H9 (cell line): ENCODE measurements at places on chromosomes 12 and 14. TPM values are rescaled to one million over a fixed set of nuclear protein-coding genes. Genes with fewer than 3 reads are reported as not detected.

DNA sequence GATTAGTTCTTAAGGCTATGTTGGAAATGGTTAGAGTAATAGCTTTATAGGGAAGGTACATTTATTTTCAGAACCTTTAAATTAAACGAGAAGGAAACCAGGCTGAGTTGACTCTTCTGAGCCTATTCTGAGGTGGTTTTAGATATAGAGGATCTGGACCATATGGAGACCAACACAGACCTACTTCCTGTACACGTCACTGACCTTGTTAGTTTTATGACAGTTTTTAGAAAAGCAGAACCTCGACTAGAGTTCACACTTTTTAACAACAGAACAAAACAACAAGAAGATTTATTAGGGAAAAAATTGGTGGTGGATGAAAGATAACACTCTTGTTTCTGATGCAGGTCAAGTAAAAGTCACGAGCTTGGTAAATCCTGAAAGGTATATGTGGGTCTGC lies 107.1 kb downstream of the NPAS3 start:
- peaks cover 17% of the 10 kb centered on the region for H3K36me3 ChIP-seq
- no peak overlapping the region for H3K4me3 ChIP-seq
- DNase-seq = no peak
- no peaks in the 10 kb centered on the region for H3K27me3 ChIP-seq

DNA sequence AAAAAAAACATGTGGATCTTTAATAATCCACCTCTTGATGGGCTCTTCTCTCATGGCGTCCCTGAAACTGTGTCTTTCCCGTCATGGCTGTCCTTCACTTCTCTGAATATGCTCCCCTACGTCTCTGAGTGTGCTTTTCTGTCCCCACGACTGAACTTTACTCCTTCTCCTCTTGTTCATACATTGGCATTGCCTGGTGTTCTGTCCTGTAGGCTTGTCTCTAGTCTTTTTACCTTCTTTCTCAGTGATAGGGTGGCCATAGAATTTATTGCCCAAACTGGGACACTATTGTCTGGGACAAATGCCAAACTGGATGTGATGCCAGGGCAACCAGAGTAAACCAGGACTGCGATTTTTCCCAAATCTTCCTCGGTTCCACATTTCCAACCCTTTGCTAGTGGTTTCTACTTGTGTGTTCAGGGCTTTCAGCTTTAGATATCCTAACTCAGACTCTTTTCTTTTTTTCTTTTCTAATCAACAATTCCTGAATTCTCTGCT lies 202.2 kb downstream of the ATP23 start:
- H3K27me3 ChIP-seq = no peaks in the 10 kb centered on the region
- peaks cover 8% of the 10 kb centered on the region for H3K36me3 ChIP-seq
- peaks cover 6% of the 10 kb centered on the region; the same call in 1 of the 2 replicates for H3K4me1 ChIP-seq
- no peak overlapping the region for H3K27ac ChIP-seq

DNA sequence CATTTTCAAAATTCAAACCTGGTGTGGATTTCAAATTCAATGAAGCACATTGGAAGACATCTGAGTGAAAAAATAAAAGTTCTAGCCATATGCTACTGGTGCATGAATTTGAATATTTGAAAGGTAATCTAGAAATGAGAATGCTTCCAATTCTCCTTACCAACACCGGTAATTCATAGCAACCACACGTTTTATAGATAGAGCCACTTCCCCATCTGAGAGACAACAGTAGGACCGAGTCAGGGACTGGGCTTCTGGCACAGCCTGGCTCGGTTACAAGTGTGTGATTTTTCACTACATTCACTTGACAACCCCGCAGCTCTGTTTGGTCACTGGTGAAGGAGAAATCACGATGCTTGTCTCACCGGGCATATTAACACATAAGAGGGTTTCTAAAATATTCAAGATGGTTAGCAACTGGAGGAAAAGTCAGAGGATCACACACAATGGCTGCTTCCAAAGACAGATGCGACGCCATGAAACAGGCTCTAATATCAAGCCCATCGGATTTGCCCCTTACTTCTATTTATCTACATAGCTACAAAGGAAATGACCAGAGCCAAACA lies 86.5 kb upstream of the FOXN3 start:
- no peak overlapping the region for H3K4me3 ChIP-seq
- H3K36me3 ChIP-seq = peaks cover 32% of the 10 kb centered on the region
- peaks cover 12% of the 10 kb centered on the region for H3K4me1 ChIP-seq
- no peak overlapping the region for H3K27ac ChIP-seq

DNA sequence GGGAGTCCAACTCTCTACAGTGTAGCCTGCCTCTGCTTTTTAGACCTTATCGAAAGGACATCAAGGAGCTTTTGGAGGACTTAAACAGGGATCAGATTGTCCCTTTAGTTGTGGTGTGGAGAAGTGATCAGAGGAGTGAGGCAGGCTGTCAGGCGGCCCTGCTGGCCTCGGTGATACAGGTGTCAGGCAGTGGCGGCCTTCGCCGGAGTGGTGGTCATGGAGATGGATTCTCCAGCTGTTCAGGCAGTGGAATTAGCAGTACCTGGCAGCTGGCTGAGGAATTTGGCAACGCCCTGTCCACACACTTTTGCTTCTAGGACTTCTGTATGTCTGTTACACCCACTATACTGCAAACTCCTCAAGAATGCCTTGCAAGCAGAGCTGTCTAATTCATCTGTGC lies 4.2 kb upstream of the CLMN start:
- H3K4me3 ChIP-seq = no peak overlapping the region
- H3K27ac ChIP-seq = no peak overlapping the region
- no peak for DNase-seq
- no peaks in the 10 kb centered on the region; the same call in 1 of the 2 replicates for H3K27me3 ChIP-seq

- H3K4me3 ChIP-seq = peak overlapping the region; percentile 43
- peaks cover 24% of the 10 kb centered on the region for H3K36me3 ChIP-seq
- DNase-seq = peak; percentile 61
- peak overlapping the region; percentile 49 for H3K27ac ChIP-seq
- peaks cover 16% of the 10 kb centered on the region; the same call in 1 of the 2 replicates for H3K4me1 ChIP-seq
Observed at GRCh38 chr12:46386877-46387629, 14.5 kb upstream of the SLC38A2 start.

GRCh38 chr12:95259368-95259767 lies 41.8 kb downstream of the VEZT start:
- no peak for DNase-seq
- H3K27me3 ChIP-seq = no peaks in the 10 kb centered on the region
- H3K27ac ChIP-seq = no peak overlapping the region

GRCh38 chr12:32551058-32551457 lies 128.0 kb upstream of the DNM1L start:
- no peak overlapping the region for H3K4me3 ChIP-seq
- DNase-seq = no peak
- peaks cover 3% of the 10 kb centered on the region; the same call in 1 of the 2 replicates for H3K4me1 ChIP-seq
- H3K36me3 ChIP-seq = peaks cover 11% of the 10 kb centered on the region
- H3K27ac ChIP-seq = no peak overlapping the region

GRCh38 chr12:113874326-113874725 lies 91.8 kb downstream of the RBM19 start:
- H3K27ac ChIP-seq = no peak overlapping the region
- no peak overlapping the region for H3K4me3 ChIP-seq
- H3K36me3 ChIP-seq = peaks cover 23% of the 10 kb centered on the region
- no peaks in the 10 kb centered on the region for H3K27me3 ChIP-seq

DNA sequence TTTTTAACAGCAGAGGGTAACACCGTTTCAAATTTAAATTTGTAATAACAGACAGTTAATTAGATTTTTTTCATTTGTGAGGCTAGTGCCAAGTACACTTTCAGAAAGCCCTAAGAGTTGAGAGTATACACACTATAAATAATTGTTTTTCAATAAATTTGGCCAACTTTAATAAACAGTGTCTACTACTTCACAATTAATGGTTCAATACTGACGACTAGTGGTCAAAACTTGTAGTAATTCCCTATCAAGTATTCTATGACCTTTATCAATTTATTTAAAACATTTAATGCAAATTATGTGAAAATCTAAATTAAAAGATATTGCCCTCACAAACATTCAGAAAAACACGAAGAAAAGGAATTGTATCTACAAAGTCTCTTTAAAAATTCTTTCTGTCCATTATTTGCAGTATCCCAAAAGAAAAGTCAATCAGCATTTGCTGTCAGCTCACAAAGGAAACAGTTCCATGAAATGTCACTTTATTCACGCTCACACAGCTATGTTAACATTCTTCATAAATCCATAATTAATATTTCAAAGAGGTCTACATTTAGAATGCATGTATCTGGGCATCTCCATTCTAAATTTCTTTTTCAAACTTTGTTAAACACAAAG lies 91.2 kb downstream of the CEP128 start:
- DNase-seq = no peak
- H3K4me1 ChIP-seq = no peaks in the 10 kb centered on the region
- no peaks in the 10 kb centered on the region for H3K27me3 ChIP-seq
- H3K27ac ChIP-seq = no peak overlapping the region
- H3K4me3 ChIP-seq = no peak overlapping the region

GRCh38 chr12:47120736-47121135 lies 41.0 kb upstream of the AMIGO2 start:
- no peaks in the 10 kb centered on the region for H3K27me3 ChIP-seq
- DNase-seq = no peak
- H3K4me1 ChIP-seq = no peaks in the 10 kb centered on the region
- H3K36me3 ChIP-seq = no peaks in the 10 kb centered on the region
- no peak overlapping the region for H3K4me3 ChIP-seq

GRCh38 chr12:77357655-77358054 lies 292.3 kb upstream of the E2F7 start:
- no peak overlapping the region for H3K27ac ChIP-seq
- no peak overlapping the region for H3K4me3 ChIP-seq

- H3K27ac ChIP-seq = no peak overlapping the region
- no peaks in the 10 kb centered on the region for H3K27me3 ChIP-seq
- peaks cover 18% of the 10 kb centered on the region for H3K36me3 ChIP-seq
- no peak overlapping the region for H3K4me3 ChIP-seq
- DNase-seq = no peak
Observed at GRCh38 chr14:71117839-71118743, 210.8 kb downstream of the PCNX1 start.

GRCh38 chr12:10617863-10618262 lies 4.5 kb upstream of the MAGOHB start:
- no peak for DNase-seq
- no peak overlapping the region for H3K27ac ChIP-seq
- H3K4me3 ChIP-seq = no peak overlapping the region
- no peaks in the 10 kb centered on the region for H3K27me3 ChIP-seq
- no peaks in the 10 kb centered on the region for H3K4me1 ChIP-seq

- H3K4me1 ChIP-seq = peaks cover 16% of the 10 kb centered on the region; the same call in 1 of the 2 replicates
- H3K4me3 ChIP-seq = no peak overlapping the region
- DNase-seq = no peak
- H3K27me3 ChIP-seq = no peaks in the 10 kb centered on the region
- H3K27ac ChIP-seq = no peak overlapping the region
Observed at GRCh38 chr14:69048456-69048855, 69.4 kb upstream of the ACTN1 start.

DNA sequence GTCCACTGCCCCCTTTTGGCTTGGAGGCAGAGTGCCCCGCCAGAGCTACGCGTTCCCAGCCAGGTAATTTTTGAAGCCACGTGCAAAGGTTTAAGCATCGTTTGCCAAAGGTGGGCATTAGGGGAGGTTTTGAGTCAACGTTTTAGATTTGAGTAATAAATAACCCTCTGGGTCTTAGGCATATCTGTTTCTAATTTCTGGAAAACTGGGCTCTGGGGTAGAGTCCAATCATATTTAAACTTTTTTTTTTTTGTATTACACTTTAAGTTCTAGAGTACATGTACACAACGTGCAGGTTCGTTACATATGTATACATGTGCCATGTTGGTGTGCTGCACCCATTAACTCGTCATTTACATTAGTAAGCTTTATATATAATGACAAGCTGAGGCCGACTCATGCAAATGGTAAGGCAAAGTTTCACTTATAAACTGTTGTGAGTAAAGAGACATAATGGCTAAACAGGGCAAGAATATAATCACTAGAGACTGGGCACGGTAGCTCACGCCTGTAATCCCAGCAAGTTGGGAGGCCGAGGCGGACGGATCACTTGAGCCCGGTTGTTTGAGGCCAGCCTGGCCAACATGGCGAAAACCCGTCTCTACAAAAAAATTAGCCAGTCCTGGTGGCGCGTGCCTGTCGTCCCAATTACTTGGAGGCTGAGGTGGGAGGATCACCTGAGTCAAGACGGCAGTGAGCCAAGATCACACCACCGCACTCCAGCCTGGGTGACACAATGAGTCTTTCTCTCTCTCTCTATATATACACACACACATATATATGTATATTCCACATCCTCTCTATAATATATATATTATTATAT lies 491 bp upstream of the NR2C1 start:
- peaks cover 5% of the 10 kb centered on the region; the same call in 1 of the 2 replicates for H3K36me3 ChIP-seq
- peak overlapping the region; percentile 93 for H3K4me3 ChIP-seq
- DNase-seq = peak; percentile 98
- no peaks in the 10 kb centered on the region for H3K27me3 ChIP-seq
- H3K27ac ChIP-seq = no peak overlapping the region

- H3K36me3 ChIP-seq = peaks cover 27% of the 10 kb centered on the region
- DNase-seq = no peak
- no peak overlapping the region for H3K27ac ChIP-seq
- H3K27me3 ChIP-seq = no peaks in the 10 kb centered on the region
- H3K4me1 ChIP-seq = peaks cover 5% of the 10 kb centered on the region; the same call in 1 of the 2 replicates
Observed at GRCh38 chr14:89384023-89384422, 33.0 kb downstream of the FOXN3 start.

DNA sequence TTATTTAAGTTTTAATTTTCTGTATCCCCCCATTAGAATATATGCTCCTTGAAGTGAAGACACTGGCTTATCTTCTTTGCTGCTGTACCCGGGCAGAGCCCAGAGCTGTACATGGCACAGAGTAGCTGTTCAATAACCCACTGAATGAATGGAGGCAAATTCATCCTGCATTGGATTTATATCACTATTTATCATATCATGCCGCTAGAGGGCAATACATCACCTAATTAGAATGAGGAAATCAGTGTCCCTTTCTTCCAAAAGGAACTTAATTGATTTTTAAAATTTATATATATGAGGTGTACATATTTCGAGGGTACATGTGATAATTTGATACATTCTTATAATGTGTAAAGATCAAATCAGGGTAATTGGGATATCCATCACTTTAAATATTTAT lies 89.2 kb upstream of the TMEM260 start:
- no peaks in the 10 kb centered on the region for H3K27me3 ChIP-seq
- H3K4me1 ChIP-seq = peaks cover 2% of the 10 kb centered on the region; the same call in 1 of the 2 replicates
- H3K27ac ChIP-seq = no peak overlapping the region
- no peaks in the 10 kb centered on the region for H3K36me3 ChIP-seq

GRCh38 chr14:69530095-69530494 lies 44.6 kb downstream of the CCDC177 start:
- H3K36me3 ChIP-seq = no peaks in the 10 kb centered on the region
- H3K4me1 ChIP-seq = no peaks in the 10 kb centered on the region
- H3K27me3 ChIP-seq = no peaks in the 10 kb centered on the region
- DNase-seq = no peak
- H3K27ac ChIP-seq = no peak overlapping the region

The NDRG2 gene
- 18.1 and 20.6 TPM in 2 replicates for total RNA-seq

The SDSL gene
- 0.46 and 1.1 TPM in 2 replicates for total RNA-seq

The ACTR6 gene
- 34.9 and 36.5 TPM in 2 replicates for total RNA-seq

The TGM1 gene
- 1.8 and 2.9 TPM in 2 replicates for total RNA-seq

The FGD4 gene
- total RNA-seq = 53.9 and 54.3 TPM in 2 replicates

The ERP27 gene
- total RNA-seq = not detected in 2 replicates
